NCI-H1417 (cell line): ENCODE measurements at places on chromosomes 2 and 18.

DNA sequence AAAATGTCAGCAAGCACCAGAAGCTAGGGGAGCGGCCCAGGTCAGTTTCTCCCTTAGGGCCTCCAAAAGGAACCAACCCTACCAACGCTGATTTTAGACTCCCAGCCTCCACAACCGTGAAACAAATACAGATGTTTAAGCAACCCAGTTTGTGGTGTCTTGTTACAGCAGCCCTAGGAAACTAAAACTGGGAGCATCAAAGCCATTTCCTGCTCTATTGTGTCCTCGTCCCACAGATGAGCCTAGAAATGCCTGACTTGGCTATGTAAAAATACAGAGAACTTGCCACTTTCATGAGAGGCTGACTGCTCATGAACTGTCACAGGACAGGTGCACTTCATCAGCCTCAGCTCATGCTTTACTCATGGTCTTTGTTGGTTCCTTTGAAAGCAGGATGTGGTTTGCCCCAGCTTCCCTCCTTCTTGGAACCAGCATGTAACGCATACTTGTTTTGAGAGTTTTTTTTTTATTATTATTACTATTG, 97.6 kb upstream of the SLC39A10 start:
- DNase-seq: no peak

GRCh38 chr2:220043990-220044335, 416.5 kb downstream of the SLC4A3 start:
- no peak for DNase-seq

DNA sequence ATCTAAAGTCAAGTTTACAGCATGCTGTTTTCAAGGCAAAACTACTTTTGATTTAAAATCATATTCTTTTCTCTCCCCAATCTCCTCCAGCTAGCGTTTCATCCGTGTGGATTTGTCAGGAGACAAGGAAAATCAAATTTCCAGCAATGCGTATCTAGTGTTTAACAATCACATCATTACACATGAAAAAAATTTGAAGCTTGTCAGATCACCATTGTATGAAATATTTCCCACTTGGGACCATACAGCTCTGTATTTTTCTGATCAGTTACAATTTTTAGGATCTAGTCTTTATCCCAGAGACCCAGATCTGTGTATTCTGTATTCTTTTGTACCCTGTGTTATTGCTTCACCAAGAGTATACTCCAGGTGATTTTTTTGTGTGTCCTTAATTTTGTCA, 28.6 kb upstream of the CYP1B1 start:
- DNase-seq: no peak

DNA sequence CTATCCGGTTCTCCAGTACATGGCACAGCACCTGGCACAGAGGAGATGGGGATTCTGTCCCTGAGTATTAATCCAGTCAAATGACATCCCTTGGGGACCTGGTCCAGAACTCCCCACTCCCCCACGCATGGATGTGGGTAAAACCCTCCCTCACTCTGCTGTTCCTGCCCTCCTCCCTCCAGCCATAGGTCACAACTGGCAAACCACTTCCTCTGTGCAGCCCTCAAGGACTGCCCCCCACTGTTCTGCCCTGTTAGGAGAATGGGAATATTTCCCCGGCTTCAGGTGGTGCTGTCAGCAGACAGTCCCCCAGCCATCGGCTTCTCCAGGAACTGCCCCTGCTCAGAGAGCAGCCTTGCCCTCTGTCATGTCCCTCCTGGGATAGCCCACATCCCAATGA, 1.5 kb upstream of the TFCP2L1 start:
- DNase-seq: no peak

GRCh38 chr2:128324008-128324896, 5.6 kb upstream of the HS6ST1 start:
- DNase-seq: no peak

DNA sequence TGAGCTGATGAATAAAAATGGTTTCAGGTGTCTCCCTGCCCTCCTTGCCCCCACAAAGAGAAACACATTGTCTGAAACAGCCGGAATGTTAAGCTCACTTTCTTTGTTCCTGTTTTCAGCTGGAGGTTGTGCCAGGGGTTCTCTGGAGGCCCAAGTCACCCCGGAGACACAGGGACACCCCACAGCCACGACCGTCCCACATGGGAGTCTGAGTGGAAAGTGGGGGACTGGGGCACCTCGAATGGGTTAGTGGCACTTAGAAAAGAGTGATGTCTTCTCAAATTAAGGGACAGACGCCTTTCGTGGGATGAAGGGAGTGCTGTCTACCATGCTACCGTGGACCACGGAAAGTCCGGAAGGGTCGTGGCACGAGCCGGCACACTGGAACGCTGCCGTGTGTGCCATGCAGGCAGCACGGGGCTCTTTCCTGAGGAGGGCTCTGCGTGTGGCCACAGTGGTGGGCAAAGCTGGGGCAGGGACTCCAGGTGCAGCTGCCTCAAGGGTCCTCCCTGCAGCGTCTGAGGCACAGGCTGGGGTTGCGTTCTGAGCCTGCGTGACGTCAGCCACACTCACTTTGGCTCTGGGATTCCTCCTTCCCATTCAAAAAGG, 39.4 kb upstream of the CTDP1 start:
- DNase-seq: no peak
